ENCODE measurements at places on chromosomes 4 and X. TPM values are rescaled to one million over a fixed set of nuclear protein-coding genes. Genes with fewer than 3 reads are reported as not detected.

MTNR1A gene
- total RNA-seq, result 0.13 TPM

WDR1 gene
- 97.0 TPM for total RNA-seq

FAM9B gene
- not detected for total RNA-seq

STOX2 gene
- 7.3 TPM for total RNA-seq

HSFX2 gene
- 0.75 TPM for total RNA-seq

ZCCHC18 gene
- total RNA-seq, result 2.3 TPM

NDP gene
- total RNA-seq, result 1.3 TPM

EIF1AX gene
- total RNA-seq, result 40.7 TPM

MND1 gene
- 5.9 TPM for total RNA-seq

AREG gene
- total RNA-seq, result 0.09 TPM

FGF5 gene
- 0.09 TPM for total RNA-seq

FMR1 gene
- 27.8 TPM for total RNA-seq

Measured in muscle of leg (tissue), 16 donors.